ENCODE measurements at places on chromosomes 12 and 14. TPM values are rescaled to one million over a fixed set of nuclear protein-coding genes. Genes with fewer than 3 reads are reported as not detected.

The CMKLR1 gene
- total RNA-seq, result 1.3 TPM

The STAC3 gene
- 0.08 TPM for total RNA-seq

The PTGR2 gene
- total RNA-seq, result 4.6 TPM

The CCDC177 gene
- not detected for total RNA-seq

The SLCO1A2 gene
- total RNA-seq, result not detected

The AVPR1A gene
- not detected for total RNA-seq

The GUCY2C gene
- total RNA-seq, result not detected

The COX8C gene
- total RNA-seq, result not detected

The OR10A7 gene
- not detected for total RNA-seq

The PTHLH gene
- total RNA-seq, result 0.83 TPM

The PTCSC3 gene
- not detected for total RNA-seq

All from smooth muscle cell of the coronary artery (primary cell).